ENCODE measurements at places on chromosomes 11 and 22.

DNA sequence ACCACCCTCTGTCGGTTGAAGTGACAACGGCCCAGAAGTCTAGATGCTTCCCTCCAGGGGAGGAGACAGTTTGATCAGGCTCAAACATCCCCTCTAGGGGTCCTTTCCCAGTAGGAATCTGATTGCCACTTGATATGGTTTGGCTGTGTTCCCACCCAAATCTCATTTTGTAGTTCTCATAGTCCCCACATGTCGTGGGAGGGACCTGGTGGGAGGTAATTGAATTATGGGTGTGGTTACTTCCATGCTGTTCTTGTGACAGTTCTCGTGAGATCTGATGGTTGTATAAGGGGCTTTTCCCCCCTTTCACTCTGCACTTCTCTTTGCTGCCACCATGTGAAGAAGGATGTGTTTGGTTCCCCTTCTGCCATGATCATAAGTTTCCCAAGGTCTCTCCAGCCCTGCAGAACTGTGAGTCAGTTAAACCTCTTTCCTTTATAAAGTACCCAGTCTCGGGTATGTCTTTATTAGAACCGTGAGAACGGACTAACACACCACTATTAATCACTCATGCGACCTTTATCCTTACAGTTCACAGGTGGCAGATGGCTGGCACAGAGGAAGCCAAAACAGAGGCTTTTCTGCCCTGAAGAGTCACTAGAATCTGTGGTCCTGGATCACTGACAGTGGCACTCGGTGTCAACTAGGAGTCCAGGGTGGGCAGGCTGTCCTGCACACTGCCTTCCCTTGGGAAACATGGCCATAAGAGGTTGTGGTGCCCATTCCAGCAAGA is 21.6 kb downstream of the ASPHD2 start:
- DNase-seq: no peak

GRCh38 chr11:101848262-101848661 is 66.5 kb upstream of the CEP126 start:
- DNase-seq: no peak

DNA sequence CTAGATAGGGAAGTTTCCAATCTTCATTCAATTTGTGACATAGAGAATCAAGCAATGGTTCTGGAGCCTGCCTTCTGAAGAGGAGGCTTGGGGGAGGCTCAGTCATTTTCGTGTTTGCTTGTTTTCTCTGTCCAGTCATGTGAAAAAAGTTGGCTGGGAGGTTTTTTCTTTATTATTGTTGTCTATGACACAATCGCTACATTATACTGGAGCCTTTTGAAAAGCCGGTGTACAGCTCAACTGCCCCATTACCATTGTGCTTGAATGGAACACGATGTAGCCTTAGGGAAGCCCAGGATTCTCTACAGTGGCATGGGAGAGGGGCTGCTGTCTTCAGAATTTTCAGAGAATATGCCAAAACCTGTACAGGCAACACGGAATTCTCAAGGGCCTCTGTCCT is 57.9 kb upstream of the NCAM1 start:
- no peak for DNase-seq

- DNase-seq: no peak
Observed at GRCh38 chr22:46614025-46614931, 5.9 kb upstream of the GRAMD4 start.

DNA sequence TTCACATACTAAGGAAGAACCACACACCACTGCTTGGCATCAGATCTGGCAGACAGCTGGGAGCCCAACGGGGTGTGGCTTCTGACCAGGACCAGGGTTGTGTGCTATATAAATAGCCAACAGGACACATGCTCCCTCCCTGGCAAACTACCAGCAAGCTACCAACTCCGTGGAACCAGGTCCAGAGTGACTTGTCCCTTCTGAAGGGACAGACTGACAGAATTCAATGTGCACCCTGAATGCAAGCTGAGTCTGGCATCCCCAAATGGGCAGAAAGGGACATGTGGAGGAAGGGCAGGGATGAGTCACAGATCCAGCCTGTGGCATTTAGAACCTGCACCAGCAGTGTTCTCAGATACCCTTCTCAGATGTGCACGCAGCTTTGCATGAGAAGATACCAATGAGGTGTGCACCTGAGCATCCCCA is 92.9 kb downstream of the MICAL3 start:
- no peak for DNase-seq

GRCh38 chr11:69122630-69123431 is 32.9 kb upstream of the SMIM38 start:
- DNase-seq: no peak

GRCh38 chr11:25891960-25892359 is 440.0 kb upstream of the ANO3 start:
- DNase-seq: no peak

DNA sequence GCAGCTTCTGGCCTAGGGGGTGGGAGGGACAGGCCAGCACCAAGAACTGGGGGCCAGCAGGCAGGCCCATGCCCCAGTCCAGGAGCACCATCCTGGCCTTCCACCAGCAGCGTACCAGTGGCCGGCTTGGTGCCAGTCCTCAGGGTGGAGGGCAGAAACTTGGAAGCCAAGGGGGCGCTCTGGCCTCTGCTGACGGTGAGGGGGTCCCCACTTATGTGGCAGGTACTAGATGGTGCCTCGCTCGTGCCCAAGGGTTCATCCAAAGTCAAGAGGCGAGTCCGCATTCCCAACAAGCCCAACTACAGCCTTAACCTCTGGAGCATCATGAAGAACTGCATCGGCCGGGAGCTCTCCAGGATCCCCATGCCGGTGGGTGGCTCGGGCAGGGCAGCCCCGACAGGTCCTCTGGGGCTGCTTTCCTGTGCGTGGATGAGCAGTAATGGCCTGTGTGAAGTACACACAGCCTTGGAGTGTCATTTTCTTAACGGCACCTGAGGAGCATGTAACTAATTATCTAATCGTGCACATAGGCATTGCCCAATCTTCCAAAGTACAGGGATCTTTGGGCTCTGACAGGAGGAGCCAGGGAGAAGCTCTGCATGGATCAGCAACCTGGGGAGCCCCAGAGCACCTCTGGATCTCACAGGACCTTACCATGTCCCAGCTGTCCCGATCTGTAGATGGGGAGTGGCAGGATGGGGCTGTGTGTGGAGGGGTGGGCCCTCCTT is 79.1 kb downstream of the MORC2 start:
- DNase-seq: no peak

DNA sequence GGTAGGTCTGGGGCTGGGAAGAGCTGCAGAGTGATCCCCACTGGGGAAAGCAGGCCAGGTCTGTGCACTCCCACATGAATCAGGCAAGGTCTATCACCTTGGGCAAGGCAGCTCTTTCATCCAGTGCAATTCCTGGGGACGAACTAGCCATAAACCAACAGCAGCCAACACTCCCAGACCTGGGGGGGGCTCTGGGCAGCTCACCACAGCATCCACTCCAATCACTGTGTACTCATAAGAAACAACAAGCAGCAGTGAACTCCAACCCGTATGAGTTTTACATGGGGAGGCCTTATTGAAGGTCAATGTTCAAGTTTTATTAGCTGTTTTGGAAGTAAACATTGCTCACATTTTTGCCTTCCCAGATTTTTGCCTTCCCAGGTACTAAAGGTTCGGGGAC is 157.4 kb upstream of the NAV2 start:
- no peak for DNase-seq

- DNase-seq: no peak
Observed at GRCh38 chr11:62627713-62628112, 5.9 kb upstream of the B3GAT3 start.

- no peak for DNase-seq
Observed at GRCh38 chr11:124625504-124626168, 3.0 kb downstream of the TBRG1 start.

GRCh38 chr11:33646629-33647028 is 54.0 kb downstream of the C11orf91 start:
- no peak for DNase-seq

- no peak for DNase-seq
Observed at GRCh38 chr11:131688048-131688693, 317.8 kb downstream of the NTM start.

DNA sequence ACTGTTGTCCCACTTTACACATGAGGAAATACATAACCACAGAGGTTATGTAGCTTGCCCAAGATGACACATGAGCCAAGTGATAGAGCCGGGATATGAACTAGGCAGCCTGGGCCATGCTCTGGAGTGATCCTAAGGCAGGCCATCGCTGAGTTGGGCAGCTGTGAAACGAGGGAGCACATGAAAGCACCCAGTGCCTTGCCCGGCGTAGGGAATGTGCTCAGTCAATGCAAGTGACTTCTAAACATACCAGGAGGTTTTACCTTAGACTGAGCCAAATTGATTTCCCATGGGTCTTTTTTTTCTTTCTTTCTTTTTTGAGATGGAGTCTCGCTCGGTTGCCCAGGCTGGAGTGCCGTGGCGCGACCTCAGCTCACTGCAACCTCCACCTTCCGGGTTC is 10.5 kb downstream of the GRIK4 start:
- DNase-seq: no peak

- peak; percentile 68 for DNase-seq
Observed at GRCh38 chr11:72831521-72832300, 17.5 kb downstream of the ATG16L2 start.

DNA sequence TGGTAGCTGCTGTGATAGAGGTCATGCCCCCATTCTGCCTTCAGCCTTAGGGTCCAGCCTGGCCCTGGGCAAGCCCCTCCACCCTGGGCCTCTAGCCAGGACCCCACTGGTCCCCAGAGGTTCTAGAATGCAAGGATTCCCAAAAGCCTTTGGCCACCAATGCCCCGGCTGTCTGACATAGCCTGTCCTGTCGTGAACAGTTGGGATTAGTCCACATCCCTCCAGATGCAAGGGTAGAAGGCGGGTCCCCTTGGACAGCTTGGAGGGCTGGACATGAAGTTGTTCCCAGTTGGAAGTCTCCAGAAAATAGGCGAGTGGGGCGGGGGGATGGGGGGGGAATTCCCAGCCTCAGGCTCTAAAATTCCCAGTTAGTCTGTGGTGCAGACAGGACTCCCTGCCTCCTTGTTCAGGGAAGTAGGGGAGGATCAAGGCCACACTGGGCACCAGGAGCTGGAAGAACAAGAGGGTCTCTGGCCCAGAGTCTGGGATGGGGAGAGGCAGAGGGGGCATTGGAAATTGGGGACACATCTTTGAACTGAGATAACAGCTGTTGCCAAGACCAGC is 5.2 kb upstream of the ADORA2A start:
- DNase-seq: no peak

- no peak for DNase-seq
Observed at GRCh38 chr11:77026221-77026620, 8.0 kb upstream of the B3GNT6 start.

DNA sequence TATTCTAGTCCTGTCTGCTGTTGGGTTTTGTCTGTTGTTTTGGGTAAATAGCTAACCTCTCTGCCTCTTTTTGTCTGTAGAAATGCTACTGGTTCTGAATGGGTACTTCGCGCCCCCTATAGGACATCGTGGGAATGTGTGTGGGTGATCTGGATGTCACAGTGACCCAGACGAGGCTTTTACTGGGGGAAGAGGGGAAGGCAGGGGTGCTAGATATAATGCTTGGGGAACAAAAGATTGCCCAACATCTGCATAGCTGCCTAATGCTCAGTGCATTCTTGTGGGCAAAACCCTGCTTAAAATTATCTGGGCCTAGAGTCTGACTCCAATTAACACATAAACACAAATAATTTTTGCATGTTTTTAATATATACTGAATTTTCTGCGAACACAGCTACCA is 57.7 kb downstream of the BMAL1 start:
- DNase-seq: peak; percentile 68

DNA sequence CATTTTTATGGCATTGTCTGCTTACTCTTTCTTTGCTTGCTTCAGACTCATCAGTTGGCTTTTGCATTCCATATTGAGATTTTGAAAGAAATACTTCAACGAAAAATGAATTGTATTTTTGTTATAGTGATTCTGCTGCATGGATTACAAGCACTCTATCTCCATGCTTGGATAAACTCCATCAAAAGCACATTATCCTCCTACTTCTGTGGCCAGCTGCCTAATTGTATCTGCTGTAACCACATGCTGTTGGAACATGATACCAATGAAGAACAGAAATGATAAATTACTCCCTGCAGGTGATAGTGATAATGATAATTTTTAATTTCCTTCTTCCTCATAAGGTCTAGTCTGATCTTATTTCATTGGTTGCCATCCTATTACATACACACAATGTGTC is 100.8 kb downstream of the PRMT3 start:
- no peak for DNase-seq

DNA sequence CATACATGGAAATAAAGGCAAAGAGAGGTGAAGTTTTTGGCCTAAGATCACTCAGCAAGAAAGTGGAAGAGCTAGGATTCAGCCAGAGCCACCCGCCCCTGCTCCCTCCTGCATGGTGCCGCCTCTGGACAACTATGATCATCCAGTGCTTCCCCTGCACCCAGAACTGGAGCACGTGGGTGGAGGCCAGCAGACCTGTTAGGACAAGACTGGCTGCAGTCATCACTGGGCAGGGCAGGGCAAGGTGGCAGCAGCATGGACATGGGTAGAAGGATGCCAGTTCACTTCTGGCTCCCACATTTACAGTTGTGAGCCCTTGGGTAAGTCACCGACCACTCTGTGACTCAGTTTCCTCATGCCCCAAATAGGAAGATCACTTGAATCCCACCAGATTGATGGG is 131.0 kb downstream of the FBXO7 start:
- no peak for DNase-seq

DNA sequence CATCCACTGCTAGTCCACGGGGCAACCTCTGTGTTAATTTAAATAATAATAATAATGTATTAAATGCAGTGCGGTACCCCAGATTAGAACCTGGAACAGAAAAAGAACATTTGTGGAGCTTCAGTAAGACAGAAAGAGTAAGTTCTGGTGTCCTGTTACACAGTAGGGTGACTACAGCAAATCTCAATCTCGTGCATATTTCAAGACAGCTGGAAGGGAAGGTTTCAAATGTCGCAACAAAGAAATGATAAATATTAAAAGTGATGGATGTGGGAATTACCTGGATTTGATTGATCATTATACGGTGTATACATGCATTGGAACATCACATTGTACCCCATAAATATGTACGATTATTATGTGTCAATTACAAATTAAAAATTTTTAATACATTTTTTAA is 1.7 kb upstream of the RAC2 start:
- DNase-seq: no peak

GRCh38 chr11:2134022-2135010 is 4.9 kb downstream of the IGF2 start:
- DNase-seq: no peak

GRCh38 chr11:86438685-86439084 is 64.0 kb downstream of the CCDC81 start:
- no peak for DNase-seq

Data from omental fat pad (tissue), 4 donors.